Thyroid gland (tissue), 4 donors: ENCODE measurements at places on chromosomes 6 and 20. TPM values are rescaled to one million over a fixed set of nuclear protein-coding genes. Genes with fewer than 3 reads are reported as not detected.

Gene CRISP3
- total RNA-seq, result not detected

GRCh38 chr20:42110301-42110700 lies 492.1 kb upstream of the CHD6 start:
- DNase-seq, result no peak

- peak; percentile 85 for DNase-seq
Observed at GRCh38 chr20:58895448-58896180, 43.1 kb downstream of the GNAS start.

DNA sequence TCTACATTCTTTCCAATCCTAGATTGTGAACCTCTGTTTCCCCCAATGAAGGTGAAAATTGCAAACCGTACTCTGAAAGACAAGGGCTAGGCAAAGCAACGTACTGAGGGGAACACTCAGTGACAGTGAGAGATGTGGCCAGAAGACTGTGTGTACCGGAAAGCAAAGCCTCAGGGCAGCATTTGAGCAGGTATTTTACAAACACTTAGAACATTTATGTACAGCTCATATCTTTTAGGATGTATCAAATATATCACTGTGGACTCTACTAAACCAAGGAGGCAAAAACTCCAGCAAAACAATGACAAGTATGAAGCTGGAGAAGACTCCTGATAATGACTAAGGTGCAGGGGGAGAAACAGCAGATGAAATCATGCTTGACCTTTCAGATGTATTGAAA lies 236.9 kb downstream of the FOXC1 start:
- DNase-seq, result no peak

Gene GSTA1
- total RNA-seq, result not detected

- DNase-seq, result peak; percentile 3
Observed at GRCh38 chr6:151616091-151616513, 122.3 kb downstream of the CCDC170 start.

Gene PAX1
- 0.81 TPM for total RNA-seq

Gene TXLNB
- total RNA-seq, result 1.3 TPM

Gene C6orf58
- total RNA-seq, result not detected

Gene MDFI
- total RNA-seq, result 7.0 TPM

- no peak for DNase-seq
Observed at GRCh38 chr6:47138046-47138445, 95.9 kb upstream of the ADGRF1 start.

DNA sequence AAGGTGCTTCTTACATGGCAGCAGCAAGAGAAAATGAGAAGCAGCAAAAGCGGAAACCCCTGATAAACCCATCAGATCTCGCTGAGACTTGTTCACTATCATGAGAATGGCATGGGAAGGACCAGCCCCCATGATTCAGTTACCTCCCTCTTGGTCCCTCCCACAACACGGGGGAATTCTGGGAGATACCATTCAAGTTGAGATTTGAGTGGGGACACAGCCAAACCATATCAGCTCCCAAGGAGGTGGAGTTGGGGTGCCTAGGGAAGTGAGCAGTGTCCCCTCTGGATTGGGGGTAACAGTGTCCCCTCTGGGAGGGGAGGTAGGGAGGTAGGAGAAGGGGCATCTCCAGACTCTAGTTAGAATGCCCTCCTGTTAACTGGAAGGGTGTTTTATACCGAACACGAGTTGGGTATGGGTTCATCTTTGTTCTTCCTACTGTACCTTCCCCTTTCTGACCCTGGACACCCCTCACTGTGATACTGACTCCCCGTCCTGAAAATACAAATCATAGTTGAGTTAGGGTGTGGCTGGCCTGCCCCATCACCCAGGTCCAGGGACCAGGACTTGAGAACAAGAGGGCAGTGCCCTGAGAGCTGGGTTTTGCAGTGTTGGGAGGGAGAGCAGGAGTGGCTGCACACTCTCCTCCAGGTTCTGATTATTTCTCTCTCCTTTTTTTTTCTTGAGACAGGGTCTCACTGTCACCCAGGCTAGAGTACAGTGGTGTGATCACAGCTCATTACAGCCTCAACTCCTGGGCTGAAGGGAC lies 62.0 kb downstream of the EFCAB8 start:
- DNase-seq, result no peak

DNA sequence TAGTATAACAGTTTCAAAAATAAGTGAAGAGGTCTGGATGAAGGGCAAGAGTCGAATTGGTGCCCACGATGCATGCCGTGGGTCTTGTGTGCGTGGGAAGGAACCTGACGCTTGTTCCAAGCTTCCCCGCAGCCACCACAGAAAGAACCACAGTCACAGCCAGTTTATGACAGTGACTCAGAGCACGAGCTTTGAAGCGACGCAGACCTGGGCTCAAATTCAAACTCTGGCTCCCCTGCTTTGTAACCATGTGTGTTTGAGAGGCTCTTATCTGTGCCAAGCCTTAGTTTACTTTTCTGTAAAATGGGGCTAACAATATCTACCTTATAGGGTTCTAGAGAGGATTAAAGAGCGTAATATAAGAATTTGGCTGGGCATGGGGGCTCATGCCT lies 65.5 kb downstream of the SYNJ2 start:
- DNase-seq, result no peak

GRCh38 chr6:164337024-164337924 lies 922.8 kb downstream of the QKI start:
- no peak for DNase-seq

Gene TRIM31
- not detected for total RNA-seq

- no peak for DNase-seq
Observed at GRCh38 chr20:31934491-31934890, 17.4 kb downstream of the PDRG1 start.

GRCh38 chr6:169249057-169249456 lies 4.6 kb downstream of the THBS2 start:
- no peak for DNase-seq

DNA sequence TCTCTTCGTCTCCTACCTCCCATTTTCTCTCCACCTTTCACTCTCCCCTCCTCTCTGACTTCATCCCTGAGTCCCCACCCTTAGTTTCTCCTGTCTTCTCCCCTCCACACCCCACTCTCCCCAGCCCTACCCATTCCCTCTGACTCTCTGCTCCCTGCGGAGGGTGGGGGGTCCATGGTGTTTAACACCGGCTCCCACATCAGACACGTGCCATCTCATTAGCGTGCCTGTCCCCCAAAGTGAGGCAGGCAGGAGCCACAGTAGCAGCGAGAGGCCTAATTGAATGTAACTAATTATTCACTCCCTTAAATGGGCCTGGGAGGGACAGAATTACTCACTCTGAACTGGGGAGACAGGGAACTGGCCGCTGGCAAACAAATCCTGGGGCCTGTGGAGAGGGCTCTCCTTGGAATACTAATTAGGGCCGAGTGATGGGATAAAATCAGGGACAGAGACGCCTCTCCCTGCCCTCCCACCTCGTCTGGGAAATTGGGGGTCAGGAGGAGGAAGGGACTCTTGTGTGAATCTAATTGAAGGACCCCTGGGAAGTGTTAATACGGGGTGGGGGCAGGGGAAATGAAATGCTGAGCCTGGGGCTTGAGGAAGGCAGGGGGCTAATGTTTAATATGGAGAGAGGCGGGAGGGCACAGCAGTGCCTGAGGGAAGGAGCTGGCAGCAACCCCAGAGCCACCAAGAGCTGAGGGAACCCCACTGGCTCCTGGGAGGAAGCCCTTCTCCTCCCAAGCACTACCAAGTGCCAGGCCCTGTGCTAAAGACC lies 17.9 kb downstream of the CD40 start:
- no peak for DNase-seq

Gene LY6G6D
- not detected for total RNA-seq

Gene HLA-DRB1
- total RNA-seq, result 19.5 TPM

DNA sequence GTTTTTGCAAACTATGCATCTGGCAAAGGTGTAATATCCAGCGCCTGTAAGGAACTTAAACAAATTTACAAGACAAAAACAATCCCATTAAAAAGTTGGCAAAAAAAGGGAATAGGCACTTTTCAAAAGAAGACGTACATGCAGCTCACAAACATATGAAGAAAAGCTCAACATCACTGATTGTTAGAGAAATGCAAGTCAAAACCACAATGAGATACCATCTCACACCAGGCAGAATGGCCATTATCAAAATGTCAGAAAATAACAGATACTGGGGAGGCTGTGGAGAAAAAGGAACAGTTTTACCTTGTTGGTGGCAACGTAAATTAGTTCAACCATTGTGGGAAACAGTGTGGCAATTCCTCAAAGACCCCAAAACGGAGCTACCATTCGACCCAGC lies 54.2 kb downstream of the TSBP1 start:
- no peak for DNase-seq

DNA sequence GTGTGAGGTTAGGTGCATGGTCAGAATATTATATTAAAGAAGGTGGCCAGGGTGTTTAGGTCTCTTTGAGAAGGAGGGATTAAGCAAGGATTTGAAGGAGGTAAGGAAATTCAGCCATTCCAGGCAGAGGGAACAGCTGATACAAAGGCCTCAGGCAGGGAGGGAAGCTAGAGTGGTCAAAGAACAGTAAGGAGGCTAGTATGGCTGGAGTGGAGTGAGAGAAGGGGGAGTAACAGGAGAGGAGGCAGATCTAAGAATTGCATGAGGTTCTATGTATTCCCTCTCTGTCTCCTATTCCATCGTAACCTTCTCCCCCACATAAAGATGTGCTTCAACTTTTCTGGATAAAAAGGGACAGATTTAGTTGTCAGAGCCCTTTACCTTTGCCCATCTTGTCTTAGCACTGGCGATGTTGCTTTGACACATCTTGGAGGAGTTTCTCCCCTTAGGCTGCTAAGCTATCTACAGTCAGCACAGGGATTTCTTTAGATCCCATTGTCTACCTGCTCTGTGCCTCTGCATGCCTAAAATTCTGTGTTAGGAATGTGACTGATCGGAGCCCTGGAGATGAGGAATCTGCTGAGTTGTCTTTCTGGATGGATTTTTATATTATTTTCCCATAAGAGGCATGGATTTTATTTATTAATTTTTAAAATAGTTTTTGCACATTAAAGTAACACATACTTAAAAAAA lies 59.9 kb downstream of the KLHL31 start:
- DNase-seq, result no peak

Gene RAB44
- not detected for total RNA-seq

DNA sequence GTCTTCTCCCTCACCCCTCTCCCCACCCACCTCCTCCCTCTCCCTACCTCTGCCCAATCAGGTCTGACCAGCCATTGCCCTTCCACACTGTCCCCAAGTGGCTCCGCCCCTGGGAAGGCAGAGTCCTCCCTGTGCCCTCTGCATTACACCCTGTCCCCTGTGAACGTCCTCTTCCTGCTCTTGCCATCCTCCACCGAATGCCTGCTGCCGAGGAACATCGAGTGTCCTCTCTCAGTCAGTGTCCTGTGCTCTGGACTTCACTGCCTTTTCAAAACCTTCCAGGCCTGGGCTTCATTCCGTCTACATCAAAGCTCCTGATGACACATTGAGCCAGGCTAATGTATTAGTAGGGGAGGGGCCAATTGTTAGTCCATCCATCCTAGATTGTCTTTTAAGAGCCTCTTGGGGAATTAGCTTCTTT lies 3.3 kb upstream of the PACSIN1 start:
- peak; percentile 64 for DNase-seq

Gene EYA2
- 10.6 TPM for total RNA-seq

GRCh38 chr20:4471221-4471620 lies 250.5 kb upstream of the PRND start:
- DNase-seq, result no peak

- peak; percentile 42 for DNase-seq
Observed at GRCh38 chr20:46230801-46231282, 77.5 kb downstream of the CDH22 start.

DNA sequence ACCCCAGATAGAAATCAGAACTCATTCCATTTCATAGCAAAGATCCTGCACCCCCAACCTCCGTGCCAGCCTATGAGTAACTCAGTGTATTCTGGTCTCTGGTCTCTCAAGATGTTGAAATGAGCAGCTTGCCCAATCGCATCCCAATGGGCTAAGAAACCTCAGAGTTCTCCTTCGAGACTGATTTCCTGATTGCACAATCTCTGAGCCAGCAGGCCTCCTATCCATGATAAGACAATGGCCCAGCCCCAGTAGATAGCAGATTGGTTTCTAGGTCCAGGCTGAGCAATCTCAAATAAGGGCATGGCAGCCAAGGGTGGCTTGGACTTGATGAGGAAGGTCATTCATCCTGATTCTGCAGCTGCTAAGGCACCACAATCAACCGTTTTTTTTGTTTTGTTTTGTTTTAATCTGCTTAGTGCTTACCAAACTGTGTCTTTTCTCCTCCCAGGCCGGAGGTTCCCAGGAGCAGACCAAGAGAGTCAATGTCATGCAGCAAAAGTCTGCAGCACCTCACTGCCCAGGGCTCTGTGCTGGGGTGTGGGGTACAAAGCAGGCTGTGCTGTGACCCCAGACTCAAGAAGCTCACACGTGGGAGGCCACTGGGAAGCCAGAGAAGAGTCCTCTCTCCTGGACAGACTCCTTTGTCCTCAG lies 125.1 kb upstream of the NXT1 start:
- DNase-seq, result peak; percentile 21

GRCh38 chr20:45842169-45842812 lies 8.7 kb downstream of the SNX21 start:
- peak; percentile 58 for DNase-seq

Gene SLC22A2
- not detected for total RNA-seq

GRCh38 chr20:18496740-18497592 lies at the start of gene RBBP9:
RBBP9 (minus strand) TSS chr20:18497225; CDS start chr20:18497167, 58 bp downstream.
- DNase-seq, result peak; percentile 86

- DNase-seq, result peak; percentile 67
Observed at GRCh38 chr20:64038565-64039292, 2.7 kb downstream of the C20orf204 start.

GRCh38 chr6:158626360-158627167 lies 18.0 kb downstream of the DYNLT1 start:
- DNase-seq, result no peak

Gene ADAM33
- total RNA-seq, result 9.1 TPM

Gene FAM83B
- 23.5 TPM for total RNA-seq

GRCh38 chr20:63698739-63699465 lies 2.5 kb downstream of the TNFRSF6B start:
- DNase-seq, result no peak

Gene MMS22L
- total RNA-seq, result 13.5 TPM
